Stimulated activated naive CD8-positive, alpha-beta T cell treated with anti-CD3 and anti-CD28 coated beads, Interleukin-15, amount 100 ng/mL, for 72 hours (primary cell): ENCODE measurements at places on chromosomes 7 and 10.

GRCh38 chr10:99522470-99523250 is 10.1 kb upstream of the NKX2-3 start:
- DNase-seq, result no peak

DNA sequence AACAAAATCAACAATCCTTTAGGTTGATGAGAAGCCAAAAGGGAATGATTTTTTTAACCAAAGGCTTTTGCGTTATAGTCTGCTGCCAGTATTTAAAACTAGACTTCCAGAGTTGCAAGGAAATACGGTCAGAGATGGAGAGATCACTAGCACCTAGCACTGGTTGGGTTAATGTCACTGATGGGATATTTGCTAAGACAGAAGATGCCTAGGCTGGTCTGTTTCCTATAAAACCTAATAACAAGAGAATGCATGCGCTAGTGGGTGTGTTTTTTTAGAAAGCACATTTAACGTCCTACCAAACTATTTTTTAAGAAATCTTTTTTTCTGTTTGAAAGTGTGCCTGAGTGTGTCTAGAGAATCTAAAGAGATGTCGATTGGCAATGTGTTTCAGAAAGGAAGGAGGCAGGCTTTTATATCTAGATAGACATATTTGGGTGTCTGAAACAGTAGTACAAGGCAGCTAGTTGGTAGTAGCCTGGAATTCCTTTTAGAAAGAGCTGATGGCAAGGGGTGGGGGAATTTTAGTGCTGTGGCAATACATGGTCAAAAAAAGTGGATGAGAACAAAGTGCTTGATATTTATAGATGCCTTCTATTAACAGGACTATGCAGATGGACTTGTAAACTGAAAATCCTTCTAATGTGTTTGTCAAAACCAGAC is 863 bp downstream of the CALD1 start:
- DNase-seq, result no peak

DNA sequence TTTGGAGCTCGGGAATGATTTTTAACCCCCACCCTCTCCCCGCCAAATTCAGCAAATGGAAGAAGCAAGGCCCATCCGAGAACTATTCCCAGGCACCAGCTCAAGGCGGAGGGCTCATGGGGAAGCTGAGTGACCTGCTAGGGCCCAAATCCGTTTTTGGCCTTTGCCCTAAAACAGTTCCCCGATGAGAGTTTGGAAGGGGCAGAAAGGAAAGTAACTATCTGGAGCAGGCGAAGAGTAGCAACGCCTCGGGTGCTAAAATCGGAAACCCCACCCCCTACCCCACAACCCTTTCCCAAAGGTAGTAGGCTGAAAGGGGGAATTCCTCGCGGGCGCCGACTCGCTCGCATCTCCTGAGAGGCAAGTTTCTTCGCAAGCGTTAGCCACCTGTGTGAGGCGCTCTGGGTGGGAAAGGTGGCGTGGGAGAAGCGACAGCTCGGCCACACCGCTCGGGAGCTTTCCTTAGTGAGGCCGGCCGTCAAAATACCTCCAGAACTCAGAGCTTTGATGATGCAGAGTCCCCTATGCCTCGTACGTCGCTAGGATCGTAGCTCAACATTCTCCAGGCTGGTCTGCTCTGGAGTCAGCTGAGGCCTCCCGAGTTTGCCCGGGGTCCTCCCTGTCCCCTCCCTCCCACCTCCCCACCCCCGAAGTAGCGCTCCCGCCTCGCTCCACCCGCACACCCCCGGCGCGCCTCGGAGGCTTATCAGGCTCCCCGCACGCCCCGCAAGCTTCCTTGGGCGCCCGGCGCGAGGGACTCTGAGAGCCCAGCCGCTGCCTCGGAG is 642 bp upstream of the PRKG1 start:
- no peak for DNase-seq

DNA sequence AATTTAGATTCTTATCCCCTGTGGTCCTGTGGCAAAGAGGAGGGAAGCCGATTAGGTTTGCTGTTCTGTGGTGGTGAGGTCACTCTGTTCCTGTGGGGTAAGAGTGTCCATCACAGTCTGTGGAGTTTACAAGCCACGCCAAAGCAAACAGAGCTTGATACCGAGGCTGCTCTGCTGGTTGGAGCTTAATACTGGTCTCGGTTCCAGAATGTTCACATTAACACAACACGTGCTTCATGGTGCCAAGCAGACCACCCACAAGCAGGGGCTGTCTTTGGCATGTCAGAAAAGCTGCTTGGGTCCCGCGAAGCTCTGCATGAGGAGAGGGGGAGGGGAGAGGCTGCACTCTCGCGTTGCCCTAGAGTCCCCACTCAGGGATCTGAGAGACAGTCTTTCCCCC is 47.5 kb downstream of the DNAJB6 start:
- no peak for DNase-seq

DNA sequence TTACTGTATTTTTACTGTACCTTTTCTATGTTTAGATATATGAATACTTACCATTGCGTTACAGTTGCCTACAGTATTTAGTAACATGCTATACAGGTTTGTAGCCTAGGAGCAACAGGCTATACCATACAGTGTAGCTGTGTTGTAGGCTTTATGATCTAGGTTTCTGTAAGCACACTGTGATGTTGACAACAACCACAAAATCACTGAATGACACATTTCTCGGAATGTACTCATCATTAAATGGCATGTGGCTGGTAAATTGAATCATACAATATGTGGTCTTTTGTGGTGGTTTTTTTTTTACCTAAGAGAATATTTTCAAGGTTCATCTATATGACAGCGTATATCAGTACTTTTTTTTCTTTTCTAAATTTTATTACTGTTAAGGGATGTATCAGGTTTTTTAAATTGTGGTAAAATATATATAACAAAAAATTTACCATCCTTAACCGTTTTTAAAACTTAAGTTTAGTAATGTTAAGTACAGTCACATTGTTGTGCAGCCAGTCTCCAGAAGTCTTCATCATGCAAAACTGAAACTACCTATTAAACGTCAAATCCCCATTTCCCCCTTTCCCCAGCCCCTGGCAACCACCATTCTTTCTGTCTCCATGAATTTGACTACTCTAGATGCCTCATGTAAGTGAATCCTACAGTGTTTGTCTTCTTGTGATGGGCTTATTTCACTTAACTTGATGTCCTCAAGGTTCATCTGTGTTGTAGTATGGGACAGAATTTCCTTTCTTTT is 21.5 kb downstream of the BTAF1 start:
- DNase-seq, result peak; percentile 45

DNA sequence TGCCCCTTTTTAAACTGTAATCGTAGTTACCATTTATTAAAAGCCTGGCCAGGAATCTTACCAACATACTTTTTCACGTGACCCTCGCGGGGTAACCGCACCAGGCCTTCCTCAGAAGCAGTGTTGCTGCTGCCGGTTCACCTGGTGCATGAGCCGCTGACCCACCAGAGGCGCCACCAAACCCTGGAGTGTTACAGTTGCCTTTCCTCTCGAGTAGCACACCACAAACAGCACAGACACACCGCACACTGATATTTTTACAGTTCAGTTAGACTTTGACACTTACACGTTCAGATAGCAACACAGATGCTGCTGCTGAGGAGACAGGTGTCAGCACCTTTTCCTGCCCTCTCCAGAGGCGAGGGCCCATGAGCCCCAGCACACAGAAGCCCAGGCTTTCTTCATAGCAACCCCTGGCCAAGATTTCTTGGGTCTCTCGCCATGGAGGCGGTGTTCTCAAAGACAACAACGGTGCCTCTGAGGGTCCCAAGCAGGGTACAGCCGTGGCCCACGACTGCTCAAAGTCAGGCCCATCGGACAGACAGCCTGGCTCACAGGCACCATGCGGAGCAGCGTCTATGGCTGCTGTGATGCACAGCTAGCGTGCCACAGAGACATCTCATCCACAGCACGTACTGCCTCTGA is 123.1 kb downstream of the DIP2C start:
- no peak for DNase-seq

DNA sequence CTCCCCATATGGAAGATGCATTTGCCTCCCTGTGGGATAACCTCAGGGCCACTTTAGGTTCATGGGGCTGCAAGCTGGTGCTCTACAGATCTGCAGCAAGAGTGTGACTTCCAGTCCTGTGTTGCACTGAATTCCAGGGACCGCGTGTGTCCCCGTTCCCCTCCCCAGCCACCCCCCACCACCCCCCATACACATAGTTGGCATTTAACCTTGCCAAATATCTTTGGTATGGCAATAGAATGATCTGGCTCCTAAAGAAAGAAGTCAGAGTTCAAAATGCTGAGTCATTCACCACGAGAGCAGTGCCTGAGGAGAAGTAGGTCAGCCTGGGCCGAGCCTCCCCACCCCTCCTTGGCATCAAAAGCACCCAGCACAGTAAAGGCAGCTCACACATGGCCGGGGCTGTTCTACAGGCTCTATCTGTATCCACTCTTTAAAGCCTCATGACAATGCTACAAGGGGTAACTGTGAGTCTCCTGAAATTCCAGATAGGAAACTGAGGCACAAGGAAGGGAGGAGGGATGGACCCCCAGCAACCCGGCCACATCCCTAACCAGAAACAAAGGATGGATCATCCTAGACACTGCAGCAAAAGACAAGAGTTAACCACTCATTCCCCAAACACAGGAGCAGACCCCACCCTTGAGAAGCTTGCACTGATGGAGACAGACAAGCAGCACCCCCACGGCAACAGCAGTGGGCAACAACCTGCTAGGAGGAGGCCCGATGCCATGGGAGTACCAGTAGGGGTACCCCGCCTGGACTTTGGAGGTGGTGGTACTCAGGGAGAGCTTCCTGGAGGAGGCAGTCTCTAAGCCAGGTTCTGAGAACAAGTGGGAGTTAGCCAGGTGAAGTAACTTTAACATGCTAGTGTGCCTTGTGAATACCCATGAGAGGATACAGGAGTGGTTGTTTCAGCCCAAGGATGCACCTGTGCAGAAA is 70.3 kb upstream of the NANOS1 start:
- no peak for DNase-seq

- DNase-seq, result no peak
Observed at GRCh38 chr10:9075420-9075819, 1020.9 kb downstream of the GATA3 start.

- no peak for DNase-seq
Observed at GRCh38 chr10:1369665-1370064, 313.5 kb downstream of the WDR37 start.

- no peak for DNase-seq
Observed at GRCh38 chr7:7504910-7505704, 30.6 kb downstream of the COL28A1 start.

DNA sequence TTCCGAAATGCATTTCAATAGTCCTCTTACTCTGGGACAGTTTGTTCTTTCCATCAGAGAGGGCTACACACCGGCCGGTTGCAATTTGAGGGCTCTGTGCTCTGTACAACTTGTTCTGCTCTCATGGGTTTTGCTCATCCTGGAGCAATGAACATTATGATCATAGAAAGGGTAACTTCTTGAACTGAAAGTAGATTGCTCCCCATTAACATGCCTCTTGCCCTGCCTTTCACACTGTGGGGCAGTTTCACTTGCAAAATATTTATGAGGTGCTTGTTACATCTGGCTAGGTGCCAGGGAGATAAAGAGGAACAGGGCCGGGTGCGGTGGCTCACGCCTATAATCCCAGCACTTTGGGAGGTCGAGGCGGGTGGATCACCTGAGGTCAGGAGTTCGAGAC is 97.3 kb upstream of the MPP7 start:
- no peak for DNase-seq

GRCh38 chr10:77926566-77927401 is at the start of gene DLG5:
DLG5 (minus strand) TSS chr10:77926755; CDS start chr10:77926520, 235 bp downstream.
- DNase-seq, result peak; percentile 9

DNA sequence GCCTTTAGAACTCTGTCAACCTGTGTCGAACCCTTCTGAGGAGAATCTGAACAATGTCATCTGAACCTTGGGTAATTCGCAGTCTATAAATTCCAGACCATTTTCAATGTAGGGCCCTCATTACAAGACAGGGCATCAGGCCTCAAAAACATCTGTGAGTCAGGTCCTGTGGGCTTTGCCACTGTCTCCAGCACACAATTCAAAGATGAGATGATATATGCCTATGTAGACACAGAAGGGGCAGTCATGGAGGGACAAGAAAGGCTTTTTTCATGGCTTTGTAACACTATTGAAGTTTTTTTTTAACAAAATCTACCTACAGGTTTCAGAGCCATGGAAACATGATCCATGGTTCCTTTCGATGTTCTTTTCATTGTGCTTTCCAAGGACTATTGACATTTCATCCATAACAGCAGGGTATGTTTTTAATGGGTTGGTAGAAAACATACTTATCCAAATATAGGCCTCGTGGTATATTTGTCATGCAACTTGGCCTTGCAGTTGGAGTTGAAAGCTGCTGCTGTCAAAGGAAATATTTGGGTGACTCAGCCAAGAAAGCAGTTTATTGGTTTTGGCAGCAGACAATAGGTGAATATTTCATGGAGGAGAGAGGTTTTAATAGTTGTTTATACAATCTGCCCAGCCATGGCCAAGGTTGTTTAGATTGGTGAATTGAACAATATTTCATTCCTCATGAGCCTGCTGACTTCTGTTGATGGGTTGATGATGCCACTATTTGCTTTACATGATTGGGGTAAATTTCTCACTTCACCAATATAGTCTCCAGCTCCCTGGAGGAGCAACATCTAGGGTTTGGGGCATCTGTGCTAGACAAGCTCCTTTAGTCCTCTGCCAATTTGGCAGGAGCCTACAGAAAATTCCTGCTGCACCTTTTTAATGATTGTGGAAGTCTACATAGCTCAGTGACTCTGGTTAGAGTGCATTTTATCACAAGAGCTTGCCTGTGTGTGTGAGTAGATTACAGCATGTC is 158.4 kb upstream of the TMEM72 start:
- no peak for DNase-seq

- DNase-seq, result no peak
Observed at GRCh38 chr10:90887555-90887954, 15.8 kb downstream of the RPP30 start.

- DNase-seq, result no peak
Observed at GRCh38 chr7:65444899-65445823, 71.5 kb downstream of the ZNF92 start.

DNA sequence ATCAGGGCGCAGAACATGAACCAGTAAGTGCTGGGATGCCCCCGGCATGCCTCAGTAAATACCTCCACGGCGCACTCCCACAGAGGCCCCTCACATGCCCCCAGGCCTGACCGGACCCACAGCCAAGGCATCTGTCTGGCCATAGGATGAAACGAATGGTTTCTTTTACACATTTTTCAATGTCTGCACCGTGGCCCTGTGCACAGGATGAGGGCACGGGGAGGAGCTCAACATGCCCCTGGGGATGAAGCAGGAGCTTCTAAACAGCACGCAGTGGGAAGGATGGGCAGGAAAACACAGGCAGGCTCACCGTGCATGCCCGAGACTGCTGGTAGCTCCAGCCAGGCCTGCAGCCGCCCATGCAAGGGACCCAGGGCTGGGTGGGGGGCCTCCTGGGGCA is 283.3 kb downstream of the TNS3 start:
- no peak for DNase-seq

DNA sequence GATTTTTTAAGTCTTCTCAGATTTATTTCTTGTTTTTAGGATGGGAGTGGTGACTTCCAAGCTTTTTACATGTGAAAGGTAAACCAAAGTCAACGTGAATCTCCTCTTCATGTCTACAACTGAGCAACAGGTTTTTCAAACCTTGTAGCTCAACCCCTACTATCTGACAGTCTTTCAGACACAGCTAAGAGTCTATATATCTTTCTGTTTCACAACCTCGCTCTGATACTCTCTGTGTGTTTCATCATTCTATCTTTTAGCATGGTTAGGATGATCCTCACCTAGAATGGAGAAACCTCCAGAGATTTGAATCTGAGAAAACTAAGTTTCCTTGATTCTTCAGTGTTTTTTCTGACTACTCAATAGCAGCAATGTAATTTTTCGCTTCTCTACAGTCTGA is 96.1 kb downstream of the EPDR1 start:
- no peak for DNase-seq
